ENCODE measurements at places on chromosomes 13 and 19.

DNA sequence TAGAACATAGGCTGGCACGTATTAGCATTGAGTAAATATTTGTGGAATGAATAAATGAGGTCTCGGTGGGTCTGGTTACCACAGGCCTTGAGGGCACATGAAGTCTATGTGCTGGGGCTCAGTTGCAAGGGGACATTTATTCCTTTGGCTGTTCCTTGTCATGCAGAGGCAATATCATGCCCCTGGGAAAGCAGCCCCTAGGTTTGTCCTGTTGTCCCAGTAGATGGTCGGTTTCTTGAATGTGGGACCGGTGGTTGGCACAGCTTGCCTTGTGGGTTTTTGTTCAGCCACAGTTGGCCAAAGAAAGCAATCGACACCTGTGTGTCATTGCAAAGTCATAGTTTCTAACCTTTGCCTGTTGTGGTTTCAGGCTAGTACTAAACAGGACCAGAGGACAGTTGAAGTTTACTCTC lies 24.7 kb upstream of the GPR183 start:
- peak; percentile 23 for DNase-seq

GRCh38 chr19:46221981-46222610 lies 7.4 kb upstream of the IGFL1 start:
- peak; percentile 88 for DNase-seq

- no peak for DNase-seq
Observed at GRCh38 chr13:97971519-97971918, 18.0 kb downstream of the IPO5 start.

DNA sequence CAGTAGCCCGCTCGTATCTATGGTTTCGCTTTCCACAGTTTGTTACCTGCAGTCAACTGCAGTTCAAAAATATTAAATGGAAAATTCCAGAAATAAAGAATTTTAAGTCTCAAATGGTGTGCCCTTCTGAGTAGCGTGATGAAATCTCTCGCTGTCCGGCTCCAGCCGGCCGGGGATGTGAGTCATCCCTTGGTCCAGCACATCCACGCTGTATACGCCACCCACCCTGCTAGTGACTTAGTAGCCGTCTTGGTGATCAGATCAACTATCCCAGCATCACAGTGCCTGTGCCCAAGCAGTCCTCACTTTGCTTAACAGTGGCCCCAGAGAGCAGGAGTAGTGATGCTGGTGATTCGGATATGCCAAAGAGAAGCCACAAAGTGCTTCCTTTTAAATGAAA lies 40.0 kb downstream of the ZNF331 start:
- DNase-seq = no peak

All from astrocyte of the hippocampus (primary cell).